ENCODE measurements at places on chromosomes 3 and 15. TPM values are rescaled to one million over a fixed set of nuclear protein-coding genes. Genes with fewer than 3 reads are reported as not detected.

DNA sequence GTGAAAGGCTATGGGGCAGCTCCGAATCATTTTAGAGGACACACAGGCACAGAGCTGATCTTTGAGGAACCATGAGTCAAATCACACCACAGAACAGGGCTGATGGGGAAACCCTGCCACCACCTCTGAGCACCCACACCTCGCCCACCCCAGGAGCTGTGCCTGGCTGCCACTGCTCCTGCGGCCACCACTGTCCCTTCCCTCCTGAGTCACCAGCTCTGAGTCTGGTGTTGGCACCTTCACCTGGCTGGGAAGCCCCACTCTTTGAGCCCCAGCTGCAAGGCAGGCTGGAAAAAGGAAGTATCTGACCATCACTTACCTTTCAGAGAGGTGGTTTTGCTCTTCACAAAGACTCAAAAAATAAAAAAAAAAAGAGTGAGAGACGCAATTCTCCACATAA lies 63.6 kb upstream of the MEF2A start:
- peak; percentile 82 for DNase-seq

GRCh38 chr3:76034649-76035048 lies 249.3 kb upstream of the ZNF717 start:
- DNase-seq = no peak

GRCh38 chr3:100850701-100851100 lies 141.4 kb downstream of the TFG start:
- no peak for DNase-seq

DNA sequence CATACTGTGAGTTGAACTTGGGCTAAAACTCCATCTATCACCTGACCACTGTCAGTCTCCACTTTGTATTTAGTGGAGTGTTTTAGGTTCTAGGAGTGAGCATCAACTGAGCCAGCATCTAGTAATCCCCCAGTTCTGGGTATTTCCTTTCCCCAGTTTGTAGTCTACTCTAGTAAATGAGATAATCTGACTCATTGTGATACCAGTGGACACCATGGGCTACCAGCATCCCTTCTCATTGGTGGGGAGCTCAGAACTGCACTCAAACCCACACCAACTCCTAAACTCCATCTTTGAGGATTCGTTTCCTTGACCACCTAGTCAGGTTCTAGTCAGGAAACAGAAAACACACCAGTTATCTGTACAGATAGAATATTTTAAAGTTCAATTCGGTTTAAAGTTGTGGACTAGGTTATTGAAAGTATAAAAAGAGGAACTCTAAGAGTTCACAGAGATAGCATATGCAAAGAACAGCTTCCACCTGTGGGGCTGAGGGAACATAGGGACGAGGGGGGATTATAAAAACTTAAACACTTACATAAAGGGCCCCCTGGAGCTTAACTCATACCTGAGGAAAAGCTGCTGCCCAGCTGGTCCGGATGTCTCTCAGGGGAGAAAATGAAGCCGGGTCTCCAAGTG lies 36.0 kb downstream of the LEO1 start:
- peak; percentile 3 for DNase-seq

DNA sequence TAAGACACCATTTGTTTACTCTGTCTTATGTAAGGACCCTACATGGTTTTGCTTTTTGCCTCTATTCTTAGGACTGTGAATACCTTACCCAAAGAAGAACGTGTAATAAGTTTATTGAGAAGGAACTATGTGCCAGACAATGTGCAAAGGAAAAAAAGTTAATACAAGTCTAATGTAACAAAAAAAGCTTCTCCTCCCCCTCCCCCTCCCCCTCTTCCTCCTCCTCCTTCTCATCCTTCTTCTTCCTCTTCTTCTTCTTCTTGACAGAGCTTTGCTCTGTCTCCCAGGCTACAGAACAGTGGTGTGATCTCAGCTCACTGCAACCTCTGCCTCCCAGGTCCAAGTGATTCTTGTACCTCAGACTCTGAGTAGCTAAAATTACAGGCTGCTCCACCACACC lies 50.9 kb upstream of the MITF start:
- no peak for DNase-seq

GRCh38 chr3:64457811-64458210 lies 230.0 kb downstream of the ADAMTS9 start:
- DNase-seq = no peak

DNA sequence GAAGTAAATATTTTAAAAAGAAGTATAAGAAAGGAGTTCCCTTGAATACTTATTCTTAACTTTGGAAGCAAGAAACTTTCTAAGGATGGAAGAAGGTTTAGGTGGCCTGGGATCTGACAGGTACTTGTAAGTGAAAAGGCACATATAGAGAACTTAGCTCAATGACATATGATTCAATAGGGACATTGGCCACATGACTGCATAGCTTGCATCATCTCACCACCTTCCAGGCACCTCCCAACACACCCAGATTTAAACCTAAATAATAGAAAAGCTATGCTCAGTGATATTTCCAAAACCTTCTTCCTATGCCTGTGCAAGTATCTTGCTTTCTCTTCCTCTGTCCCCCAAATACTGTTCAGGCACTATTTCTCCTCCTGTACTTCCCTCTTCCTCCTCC lies 4.7 kb upstream of the P2RY1 start:
- DNase-seq = no peak

Gene TGM4
- not detected for total RNA-seq

Gene CHRM5
- not detected for total RNA-seq

Gene PAK2
- 99.9 TPM for total RNA-seq

Gene AADACL2
- total RNA-seq = not detected

Gene LRRIQ4
- total RNA-seq = not detected

Gene BFSP2
- not detected for total RNA-seq

Gene LARP6
- 0.74 TPM for total RNA-seq

Gene OCA2
- total RNA-seq = not detected
